ENCODE measurements at places on chromosomes 2 and 18.
A peak's percentile ranks its signal among the peaks of the same experiment; 100 is the strongest.

DNA sequence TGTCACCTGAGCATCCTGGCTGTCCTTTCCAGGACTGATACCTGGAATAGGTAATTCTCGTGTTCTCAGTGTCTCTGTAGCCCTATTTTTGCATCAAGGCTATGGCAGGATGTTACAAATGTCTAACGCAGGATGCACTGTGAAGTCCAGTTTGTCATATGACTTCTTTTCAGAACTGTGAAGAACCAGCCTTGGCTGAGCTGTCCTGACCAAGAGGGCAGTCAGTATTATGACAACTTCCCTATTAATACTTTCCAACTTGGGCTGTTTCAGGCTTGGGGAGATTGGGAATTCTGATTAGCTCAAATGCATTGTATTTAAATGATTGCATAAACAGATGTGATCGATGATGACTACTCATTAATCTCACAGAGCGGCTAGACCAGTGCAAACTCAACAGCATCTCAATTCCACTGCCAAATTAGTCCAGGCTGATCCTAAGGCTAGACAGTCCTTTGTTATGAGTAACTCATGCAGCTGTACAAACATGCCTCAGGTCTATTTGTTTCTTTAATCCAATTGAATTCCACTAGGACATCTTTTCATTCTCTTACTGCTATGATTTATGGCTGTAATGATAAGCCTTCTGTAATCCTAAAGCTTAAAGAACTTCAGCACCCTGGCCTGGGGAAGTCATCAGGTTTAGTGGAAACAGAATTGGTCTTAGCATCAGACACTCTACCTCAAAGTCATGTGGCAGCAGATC lies 331.6 kb downstream of the KCNS3 start:
- peak; percentile 84 for DNase-seq

- DNase-seq, result no peak
Observed at GRCh38 chr2:81355436-81355835, 1050.9 kb upstream of the LRRTM1 start.

DNA sequence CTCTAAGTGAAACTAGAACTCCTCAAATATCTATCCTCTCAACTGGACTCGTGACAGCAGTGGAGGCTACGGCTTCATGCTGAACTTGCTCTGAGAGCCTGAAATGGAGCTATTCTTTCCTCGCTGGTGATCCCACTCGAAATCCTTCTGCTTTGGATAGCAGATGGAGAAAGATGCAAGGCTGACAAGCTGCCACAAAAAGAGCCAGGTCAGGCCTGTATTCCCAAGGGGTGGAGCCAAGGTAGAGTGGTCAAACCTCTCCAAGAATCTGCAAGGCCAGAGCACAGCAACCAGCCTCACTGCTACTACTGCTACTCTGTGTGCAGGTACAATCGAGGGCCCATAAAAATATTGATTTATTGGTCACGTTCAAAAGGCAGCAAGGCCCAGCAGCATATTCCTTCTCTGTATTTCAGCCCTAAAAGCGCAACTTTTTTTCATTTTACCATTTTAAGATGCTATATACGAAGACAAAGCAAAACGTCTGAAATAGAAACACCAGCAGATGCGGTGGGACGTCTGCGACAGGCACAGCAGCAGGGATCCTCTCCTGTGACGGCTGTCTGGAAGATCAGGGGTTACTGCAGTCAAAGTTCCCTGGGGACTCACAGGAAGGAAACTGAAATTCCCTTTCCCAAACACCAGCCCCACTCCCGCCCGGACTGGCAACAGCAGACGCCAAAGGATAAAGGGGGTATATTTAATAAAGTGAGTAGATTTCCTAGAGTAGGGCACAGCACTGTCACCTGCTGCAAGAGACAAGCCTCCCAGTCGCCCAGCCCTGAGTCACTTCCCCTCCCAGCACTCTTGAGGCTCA lies 2.4 kb downstream of the SPRED2 start:
- no peak for DNase-seq

DNA sequence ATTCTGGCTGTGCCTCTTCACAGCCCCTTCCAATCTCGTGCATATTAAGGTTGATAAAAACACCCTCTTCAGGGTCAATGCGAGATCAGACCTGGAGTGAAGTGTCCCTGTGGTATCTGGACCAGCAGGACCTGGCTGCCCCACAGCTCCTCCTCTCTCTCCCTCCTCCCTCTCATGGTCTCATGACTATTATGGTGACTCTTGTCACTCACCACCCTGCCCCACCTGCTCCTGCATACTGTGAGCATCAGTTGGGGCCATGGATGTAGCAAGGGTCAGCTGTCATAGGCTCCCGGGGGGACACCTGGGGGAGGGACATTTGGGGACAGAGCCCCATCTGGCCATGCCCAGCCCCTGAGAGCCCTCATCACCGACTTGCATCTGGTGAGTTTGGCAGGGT lies 50.2 kb downstream of the ODC1 start:
- DNase-seq, result no peak

DNA sequence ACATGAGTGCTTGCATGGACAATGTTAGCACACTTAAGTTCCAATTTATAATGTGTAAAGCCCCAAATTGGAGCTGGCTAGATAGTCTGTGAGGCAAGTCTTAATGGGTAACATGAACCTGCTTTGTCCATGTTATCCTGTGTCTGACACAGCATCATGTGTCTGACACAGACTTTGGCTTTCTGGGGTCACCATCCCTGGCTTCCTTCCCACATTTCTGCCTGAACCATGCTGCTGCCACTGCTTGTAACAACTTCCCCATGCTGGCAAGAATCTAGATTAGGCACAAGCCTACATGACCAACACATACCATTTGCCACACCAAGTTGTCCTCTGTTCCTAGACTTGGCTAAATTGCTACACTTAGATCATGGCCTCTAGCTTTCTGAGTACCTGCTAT lies 49.8 kb upstream of the ZBTB7C start:
- no peak for DNase-seq

- no peak for DNase-seq
Observed at GRCh38 chr2:220226076-220226475, 598.6 kb downstream of the SLC4A3 start.

- no peak for DNase-seq
Observed at GRCh38 chr18:74748809-74749208, 151.1 kb downstream of the ZNF407 start.

DNA sequence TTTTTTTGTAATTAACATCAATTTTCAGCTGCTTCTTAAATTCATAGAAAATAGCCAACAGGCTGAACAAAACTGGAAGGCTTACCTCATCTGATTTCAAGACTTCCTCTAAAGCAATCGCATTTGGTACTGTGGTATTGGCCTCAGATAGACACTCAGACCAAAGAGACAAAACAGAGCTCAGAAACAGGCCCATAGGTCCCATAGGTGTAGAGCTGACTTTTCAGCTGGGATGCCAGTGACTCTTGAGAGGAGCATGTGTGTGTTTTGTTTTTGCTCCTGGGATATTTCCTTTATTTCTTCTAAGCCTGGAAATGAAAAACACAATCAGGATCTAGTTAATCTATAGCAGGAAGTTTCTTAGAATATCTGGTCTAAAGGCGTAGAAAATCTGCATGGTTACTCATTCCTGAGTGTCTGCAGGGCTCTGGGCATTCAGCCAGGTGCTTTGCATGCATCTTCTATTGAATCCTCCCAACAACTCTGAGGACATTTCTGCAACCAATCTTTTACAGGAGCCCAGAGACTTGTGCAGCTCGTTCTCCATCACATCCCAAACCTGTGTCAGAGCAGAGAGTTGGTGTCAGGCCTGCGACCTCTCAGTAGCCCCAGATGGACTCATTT lies 190.8 kb downstream of the RTP5 start:
- DNase-seq, result peak; percentile 77

GRCh38 chr18:76892832-76893231 lies 70.5 kb downstream of the ZNF236 start:
- no peak for DNase-seq

GRCh38 chr2:72901426-72901825 lies 14.2 kb downstream of the SPR start:
- DNase-seq, result no peak

- no peak for DNase-seq
Observed at GRCh38 chr18:12296457-12296856, 11.6 kb upstream of the TUBB6 start.

- DNase-seq, result no peak
Observed at GRCh38 chr2:148813603-148814065, 61.4 kb upstream of the KIF5C start.

DNA sequence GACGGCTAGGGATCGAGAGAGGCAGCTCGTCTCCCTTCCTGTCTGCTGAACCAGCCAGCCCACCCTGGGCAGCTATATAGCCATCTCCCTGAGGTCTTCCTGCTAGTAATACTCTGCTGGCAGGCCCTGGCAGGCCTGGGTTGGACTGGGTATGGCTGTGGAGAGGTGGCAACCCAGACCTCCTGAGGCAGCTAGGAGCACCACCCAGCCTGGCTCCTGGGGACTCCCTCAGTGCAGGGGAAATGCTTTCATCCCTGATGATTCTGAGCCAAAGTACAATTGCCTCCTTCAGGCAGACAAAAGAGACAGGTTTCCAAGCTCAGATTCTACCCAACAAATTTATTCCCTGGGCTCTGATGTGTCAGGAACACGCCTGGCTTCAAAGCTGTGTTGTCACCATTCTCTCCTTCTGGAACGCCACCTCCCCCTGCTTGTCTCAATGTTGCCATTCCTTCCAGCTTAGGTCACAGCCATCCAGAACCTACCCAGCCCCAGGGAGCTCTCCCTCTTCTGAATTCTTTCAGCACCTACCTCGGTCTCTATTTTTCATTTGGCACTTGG lies 4.7 kb upstream of the DNAJB2 start:
- DNase-seq, result peak; percentile 79
